Adrenal gland (tissue), 19 donors: ENCODE measurements at places on chromosomes 3 and 15. TPM values are rescaled to one million over a fixed set of nuclear protein-coding genes. Genes with fewer than 3 reads are reported as not detected.

PLSCR4 gene
- 51.1 TPM for polyA plus RNA-seq

TMIE gene
- 5.4 TPM for polyA plus RNA-seq

ANKRD34C gene
- polyA plus RNA-seq = 0.11 TPM

IL17RD gene
- polyA plus RNA-seq = 0.90 TPM

COL6A5 gene
- polyA plus RNA-seq = not detected

GDPGP1 gene
- polyA plus RNA-seq = 2.6 TPM

ADAMTS17 gene
- 2.0 TPM for polyA plus RNA-seq

SLC28A2 gene
- polyA plus RNA-seq = 0.03 TPM

CRABP1 gene
- polyA plus RNA-seq = 0.67 TPM

GOLGA6L7 gene
- not detected for polyA plus RNA-seq

CACNA2D3 gene
- 5.1 TPM for polyA plus RNA-seq

SETD2 gene
- polyA plus RNA-seq = 15.6 TPM

DYNLT2B gene
- 19.0 TPM for polyA plus RNA-seq

SENP8 gene
- 6.0 TPM for polyA plus RNA-seq

DPPA4 gene
- not detected for polyA plus RNA-seq

FAM43A gene
- 0.99 TPM for polyA plus RNA-seq
